Stimulated activated CD8-positive, alpha-beta memory T cell treated with anti-CD3 and anti-CD28 coated beads, Interleukin-2, amount 100 ng/mL, for 1 hour (primary cell): ENCODE measurements at places on chromosomes 5 and 9.

GRCh38 chr5:86101966-86102365 lies 515.8 kb upstream of the COX7C start:
- no peak for DNase-seq

DNA sequence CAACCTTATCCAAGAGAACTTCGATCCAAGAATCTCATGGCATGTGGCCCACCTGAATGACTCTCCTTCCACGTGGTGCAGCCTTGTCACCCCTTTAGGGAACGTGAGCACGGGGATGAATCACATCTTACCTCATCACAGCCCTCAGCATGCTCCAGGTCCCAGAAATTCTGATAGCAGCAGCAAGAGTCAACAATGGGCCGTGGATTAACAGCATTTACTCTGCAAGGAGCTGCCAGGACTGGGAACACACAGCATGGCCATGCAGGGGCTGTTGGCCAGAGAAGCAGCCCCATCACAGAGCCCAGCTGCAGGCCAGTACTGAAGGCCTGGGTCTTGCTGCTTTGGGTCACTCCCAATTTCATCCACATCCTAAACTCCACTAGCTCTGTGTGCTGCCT lies 150.4 kb downstream of the C5orf15 start:
- no peak for DNase-seq

- DNase-seq, result no peak
Measured at GRCh38 chr9:90095682-90096081, 490.9 kb downstream of the GADD45G start.

DNA sequence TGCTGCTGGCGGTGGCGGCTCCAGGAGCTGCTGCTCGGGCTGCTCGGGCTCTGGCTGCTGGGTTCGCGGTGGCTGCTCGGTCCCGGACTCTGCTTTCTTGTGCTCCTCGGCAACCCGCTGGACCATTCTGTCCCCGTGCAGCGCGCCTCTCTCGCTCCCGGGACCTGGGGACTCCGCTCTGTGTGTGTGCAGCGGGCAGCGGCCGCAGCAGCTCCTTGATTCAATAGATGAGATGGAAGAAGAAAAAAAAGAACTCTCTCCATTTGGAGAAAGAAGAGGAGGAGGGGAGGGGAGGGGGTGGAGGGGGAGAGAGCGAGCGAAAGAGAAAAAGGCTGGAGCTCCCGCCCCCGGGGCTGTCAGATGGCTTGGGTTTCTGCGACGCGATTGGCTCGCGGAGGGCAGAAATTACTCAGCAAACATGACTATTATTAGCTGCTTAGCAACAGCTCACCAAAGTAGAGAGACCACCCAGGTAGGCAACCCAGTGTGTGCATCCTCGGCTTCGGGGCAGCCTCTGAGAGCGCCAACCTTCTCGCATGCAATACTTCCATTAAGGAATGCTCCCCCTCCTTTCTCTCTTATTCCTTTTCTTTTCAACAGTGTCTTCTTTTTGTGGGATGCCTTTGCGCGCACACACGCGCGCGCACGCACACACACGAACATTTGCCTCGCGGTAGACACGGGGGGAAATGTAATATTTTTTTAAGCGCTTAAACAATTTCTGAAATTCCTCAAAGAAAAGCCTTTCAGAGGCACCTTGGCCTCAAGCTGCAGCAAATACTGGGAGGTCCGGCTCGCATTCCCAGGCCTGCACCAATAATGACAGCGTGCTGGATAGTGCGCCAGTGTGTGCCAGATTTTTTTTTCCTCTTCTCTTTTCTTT lies 7.6 kb downstream of the PTCH1 start:
- peak; percentile 48 for DNase-seq

DNA sequence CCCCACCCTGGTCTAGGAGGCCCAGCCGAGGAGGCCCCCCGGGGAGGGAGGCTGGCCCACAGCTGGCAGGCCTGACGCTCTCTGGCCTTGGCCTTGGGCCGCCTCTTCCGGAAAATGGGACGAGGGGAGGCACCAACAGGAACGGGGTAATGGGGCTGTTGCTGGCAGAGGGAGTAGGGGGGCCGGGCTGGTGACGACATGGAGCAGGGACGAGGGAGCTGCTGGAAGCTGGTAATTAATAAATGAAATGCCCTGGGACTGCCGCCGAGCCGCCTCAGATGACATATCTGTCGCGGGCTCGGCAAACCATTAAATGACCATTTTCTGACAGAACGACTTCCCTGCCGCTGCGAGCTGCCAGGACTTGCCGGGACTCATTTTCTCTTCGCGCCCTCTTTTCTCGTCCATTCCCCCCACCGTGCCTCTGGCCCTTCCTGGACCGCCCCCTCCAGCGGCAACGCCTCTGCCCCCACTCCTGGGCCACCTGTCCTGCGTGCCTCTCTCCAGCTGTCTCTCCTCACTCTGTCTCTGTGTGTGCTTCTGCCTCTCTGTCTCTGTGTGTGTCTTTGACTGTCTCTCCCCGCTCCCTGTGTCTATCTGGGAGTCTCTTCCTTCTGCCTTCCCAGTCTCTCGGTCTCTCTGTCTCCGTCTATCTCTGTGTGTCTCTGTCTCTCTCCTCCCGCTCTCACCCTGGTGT lies 215.7 kb downstream of the PAX5 start:
- DNase-seq, result no peak

DNA sequence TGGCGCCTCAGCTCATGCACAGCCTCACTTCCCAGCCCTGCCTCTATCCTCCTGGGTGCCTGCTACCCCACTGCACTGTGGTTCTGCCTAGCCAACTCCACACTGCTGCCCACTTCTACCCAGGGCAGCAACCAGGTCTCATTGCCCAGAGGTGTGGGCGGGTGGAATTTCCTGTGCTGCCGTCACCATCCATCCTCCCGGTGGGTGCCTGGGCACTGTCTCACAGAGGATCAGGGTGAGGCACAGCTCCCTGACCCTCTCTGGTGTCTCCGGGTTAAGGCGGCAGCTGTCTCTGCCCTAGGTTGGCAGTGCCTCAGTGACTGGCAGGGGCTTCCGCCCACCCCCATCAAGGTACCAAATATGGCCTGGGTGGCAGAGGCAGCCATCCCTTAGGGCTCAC lies 4.3 kb upstream of the MTMR12 start:
- no peak for DNase-seq

DNA sequence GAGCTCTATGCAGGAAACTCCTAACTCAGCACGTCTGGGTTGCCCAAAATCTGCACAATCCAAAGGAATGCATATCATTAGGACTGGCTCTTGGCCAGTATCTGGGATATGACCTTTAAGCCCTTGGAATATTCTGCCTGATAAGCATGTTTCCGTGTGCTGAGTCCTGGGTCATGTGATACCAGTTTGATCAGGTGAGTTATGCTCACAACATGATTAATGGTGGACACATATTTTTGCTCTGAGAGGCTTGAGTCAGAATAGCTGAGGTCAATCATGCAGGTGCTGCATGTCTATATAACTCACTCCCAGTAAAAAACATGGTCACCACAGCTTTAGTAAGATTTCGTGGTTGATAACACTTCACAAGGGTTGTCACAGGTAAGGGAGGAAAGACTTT lies 408.8 kb downstream of the YTHDC2 start:
- DNase-seq, result no peak

DNA sequence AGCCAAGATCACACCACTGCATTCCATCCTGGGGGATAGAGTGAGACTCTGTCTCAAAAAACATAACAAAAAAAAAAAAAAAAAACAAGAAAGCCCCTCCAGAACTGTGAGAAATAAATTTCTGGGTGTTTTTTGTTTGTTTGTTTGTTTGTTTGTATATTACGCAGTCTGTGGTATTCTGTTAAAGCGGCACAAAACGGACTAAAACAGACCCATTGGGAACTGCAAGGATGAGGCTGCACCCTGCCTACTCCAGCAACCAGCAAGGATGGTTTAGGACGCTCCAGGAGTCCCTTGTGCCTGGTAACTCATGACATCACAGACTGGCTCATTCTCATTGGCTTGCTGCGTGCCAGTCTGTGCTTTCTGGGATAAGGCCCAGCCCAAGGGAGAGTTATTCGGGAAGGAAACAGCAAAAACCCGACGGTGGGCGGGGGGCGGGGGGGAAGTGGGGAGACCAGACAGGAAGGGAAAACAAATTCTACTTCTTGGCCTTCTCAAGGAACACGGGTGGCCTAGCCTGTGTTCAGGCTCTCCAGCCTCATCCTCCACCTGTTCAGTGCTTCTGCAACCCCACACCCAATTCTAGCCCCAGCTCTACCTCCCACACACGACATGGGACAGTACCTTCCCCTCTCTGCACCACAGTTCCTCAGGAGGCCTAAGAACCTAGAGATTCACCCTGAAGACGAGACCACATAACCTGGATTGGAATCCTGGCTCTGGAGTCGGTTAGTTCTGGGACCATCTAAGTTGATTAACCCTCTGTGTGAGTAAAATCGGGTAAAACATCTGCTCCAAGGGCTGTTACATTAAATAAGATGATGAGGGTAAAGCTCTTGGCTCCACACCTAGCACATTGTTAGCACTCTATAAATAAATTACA lies 2.8 kb downstream of the CD74 start:
- peak; percentile 12 for DNase-seq

- DNase-seq, result no peak
Measured at GRCh38 chr9:121204611-121205010, 2.9 kb upstream of the RAB14 start.

DNA sequence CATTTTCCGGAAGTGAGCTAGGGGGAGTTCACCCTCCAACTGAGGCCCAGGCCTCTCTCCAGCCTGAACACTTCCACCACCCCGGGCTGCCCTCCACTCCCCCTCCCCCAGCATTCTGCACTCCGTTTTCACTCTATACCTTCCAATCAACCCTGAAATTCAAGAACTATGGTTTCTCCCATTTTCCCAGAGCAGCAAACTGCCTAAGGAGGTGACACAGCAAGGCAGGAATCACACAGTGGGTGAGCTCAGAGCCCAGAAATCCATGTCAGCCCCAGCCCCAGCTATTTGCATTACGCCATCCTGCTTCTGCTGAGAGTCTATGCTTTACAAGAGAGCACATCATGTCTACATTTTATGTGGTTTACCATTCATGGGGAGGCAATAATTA lies 11.9 kb downstream of the MSX2 start:
- no peak for DNase-seq

DNA sequence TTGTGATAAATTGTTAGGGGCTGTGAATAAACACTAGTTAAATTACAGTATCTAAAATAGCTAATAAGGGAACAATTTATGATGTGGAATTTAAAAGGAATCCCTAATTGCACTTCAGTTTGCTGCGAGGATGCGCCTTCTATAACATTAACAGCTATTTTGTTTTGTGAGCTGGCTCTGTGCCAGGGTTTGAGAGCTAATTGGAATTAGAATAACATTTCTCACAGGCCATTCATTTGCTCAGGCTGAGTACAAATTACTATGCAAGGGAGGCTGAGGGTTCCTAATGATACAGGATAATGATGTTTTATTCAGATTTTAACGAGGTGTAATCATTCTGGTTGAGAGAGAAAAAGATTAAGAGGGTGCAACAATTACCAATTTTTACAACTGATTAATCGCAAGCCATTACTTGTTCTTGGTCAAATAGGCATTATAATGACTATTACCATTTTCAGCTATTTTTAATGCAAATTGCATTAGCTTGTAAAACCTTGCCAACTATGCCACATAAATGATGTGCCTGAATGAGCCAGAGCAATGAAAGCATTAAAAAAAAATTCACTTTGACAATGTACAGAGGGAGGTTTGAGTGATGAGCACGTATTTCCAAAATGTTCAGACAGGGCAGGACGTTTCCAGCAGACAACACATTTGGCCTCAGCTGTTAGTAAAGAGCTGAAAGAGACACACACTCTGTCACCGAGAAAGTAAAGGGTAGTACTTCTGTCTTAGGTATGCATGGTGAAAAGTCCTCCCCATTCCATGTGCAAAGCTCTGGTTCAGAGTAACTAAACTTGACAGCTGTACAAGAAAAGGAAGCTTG lies 576.5 kb downstream of the TLE1 start:
- no peak for DNase-seq

- peak; percentile 18 for DNase-seq
Measured at GRCh38 chr5:75510836-75511434, 494 bp downstream of the CERT1 start.

- no peak for DNase-seq
Measured at GRCh38 chr5:63602971-63603370, 359.3 kb downstream of the HTR1A start.

DNA sequence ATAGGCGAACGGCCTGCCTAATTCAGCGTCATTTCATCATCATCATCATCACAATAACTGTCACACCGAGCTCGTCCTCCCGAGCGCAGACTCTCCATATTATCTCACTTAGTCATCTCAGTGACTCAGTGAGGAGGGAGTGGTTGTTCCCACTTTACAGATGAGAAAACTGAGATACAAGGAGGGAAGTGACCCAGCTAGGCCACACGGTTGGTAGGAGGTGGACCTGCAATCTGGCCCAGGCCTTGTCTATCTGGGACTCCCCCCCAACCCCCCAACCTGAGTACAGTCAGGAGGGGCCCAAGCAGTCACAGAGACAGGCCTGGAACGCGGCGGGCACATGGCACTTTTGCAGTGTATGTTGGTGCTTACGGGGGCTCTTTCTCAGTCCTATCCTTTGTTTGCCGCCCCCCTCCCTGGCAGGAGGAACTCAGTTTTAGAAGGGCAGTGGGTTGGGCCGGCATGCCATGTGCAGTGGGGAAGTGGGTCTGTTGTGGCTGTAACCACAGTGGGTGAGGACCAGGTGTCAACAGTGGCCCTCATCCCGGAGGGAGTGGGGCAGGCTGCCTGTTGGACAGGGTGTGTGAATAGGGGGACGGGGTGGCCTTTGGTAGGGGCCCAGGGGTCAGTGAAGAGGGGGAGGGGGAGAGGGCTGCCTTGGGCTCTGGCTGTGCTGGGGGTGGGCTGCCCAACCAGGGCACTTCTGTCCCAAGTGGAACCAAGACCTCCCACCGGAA lies 1.7 kb upstream of the RXRA start:
- no peak for DNase-seq

GRCh38 chr9:121281614-121282276 lies 13.8 kb downstream of the GSN start:
- DNase-seq, result no peak

- no peak for DNase-seq
Measured at GRCh38 chr5:42507451-42508097, 84.3 kb downstream of the GHR start.

- no peak for DNase-seq
Measured at GRCh38 chr9:4506490-4506889, 16.2 kb downstream of the SLC1A1 start.

DNA sequence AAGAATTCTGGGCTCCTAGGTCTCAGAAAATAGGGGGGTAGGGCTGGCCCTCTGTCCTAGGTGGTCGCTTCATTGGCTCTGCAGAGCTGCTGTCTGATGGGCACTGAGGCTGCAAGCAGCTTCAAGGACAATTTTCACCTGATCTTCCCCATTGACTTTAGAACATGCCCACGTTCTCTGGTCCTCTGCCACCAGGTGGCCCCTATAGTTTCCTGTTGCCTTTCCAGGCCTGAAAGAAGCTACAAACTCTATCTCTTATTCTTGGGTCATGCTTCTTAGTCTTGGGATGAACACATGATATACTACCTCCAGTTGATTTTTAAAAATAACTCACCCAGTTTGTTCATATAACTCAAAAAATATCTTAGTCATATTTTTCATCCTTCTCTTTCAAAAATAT lies 26.3 kb downstream of the SPZ1 start:
- peak; percentile 2 for DNase-seq

- DNase-seq, result no peak
Measured at GRCh38 chr9:109027176-109027575, 13.9 kb upstream of the CTNNAL1 start.
